Activated T-helper 2 cell treated with anti-CD3 and anti-CD28 coated beads, Interferon-gamma antibody, Interleukin-2, Interleukin-4, amounts not matched to agents 10 μg/mL and 5 μg/mL and 100 μg/mL, durations not matched to agents 14 hours and 24 hours and 36 hours (primary cell): ENCODE measurements at places on chromosomes 2 and 18. TPM values are rescaled to one million over a fixed set of nuclear protein-coding genes. Genes with fewer than 3 reads are reported as not detected.

- no peak overlapping the region for H3K27ac ChIP-seq
- no peak for DNase-seq
- H3K4me1 ChIP-seq = no peaks in the 10 kb centered on the region
- no peak overlapping the region for H3K4me3 ChIP-seq
- no peaks in the 10 kb centered on the region for H3K36me3 ChIP-seq
Observed at GRCh38 chr2:192957425-192957824, 762.7 kb upstream of the TMEFF2 start.

GRCh38 chr2:10047616-10048500, 4.5 kb downstream of the KLF11 start:
- H3K27ac ChIP-seq = no peak overlapping the region
- no peak for DNase-seq
- H3K4me1 ChIP-seq = peaks cover 13% of the 10 kb centered on the region
- H3K27me3 ChIP-seq = no peaks in the 10 kb centered on the region
- peaks cover 18% of the 10 kb centered on the region for H3K36me3 ChIP-seq

- H3K36me3 ChIP-seq = peaks cover 76% of the 10 kb centered on the region
- no peaks in the 10 kb centered on the region for H3K27me3 ChIP-seq
- peaks cover 95% of the 10 kb centered on the region for H3K4me1 ChIP-seq
- H3K27ac ChIP-seq = peak overlapping the region; percentile 94
- H3K4me3 ChIP-seq = peak overlapping the region; percentile 41
Observed at GRCh38 chr18:77068321-77069312, 64.0 kb downstream of the MBP start.

GRCh38 chr18:33495278-33495677, 54.8 kb upstream of the CCDC178 start:
- DNase-seq = no peak
- H3K27ac ChIP-seq = no peak overlapping the region
- H3K4me3 ChIP-seq = no peak overlapping the region
- H3K36me3 ChIP-seq = no peaks in the 10 kb centered on the region
- no peaks in the 10 kb centered on the region for H3K4me1 ChIP-seq

DNA sequence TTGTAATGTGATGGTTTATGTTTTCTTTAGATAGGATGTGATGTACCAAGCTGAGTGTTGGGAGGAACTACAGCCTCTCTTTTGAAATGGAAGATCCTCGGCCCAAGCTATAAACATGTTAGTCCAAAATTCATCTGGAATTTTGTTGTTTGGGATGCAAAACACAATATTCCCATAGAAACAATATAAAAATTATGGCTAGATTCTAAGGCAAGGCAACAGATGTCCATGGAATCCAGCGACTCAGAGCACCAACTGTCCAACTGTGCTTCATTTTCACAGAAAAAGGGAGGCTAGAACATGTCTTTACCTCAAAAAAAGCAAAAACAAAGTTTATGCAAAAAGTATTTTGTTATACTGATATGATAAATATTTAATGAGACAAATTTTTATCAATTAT, 52.4 kb upstream of the ATP8B1 start:
- H3K27ac ChIP-seq = no peak overlapping the region
- no peaks in the 10 kb centered on the region for H3K4me1 ChIP-seq
- H3K36me3 ChIP-seq = no peaks in the 10 kb centered on the region
- H3K4me3 ChIP-seq = no peak overlapping the region
- H3K27me3 ChIP-seq = peaks cover 1% of the 10 kb centered on the region
- DNase-seq = no peak

DNA sequence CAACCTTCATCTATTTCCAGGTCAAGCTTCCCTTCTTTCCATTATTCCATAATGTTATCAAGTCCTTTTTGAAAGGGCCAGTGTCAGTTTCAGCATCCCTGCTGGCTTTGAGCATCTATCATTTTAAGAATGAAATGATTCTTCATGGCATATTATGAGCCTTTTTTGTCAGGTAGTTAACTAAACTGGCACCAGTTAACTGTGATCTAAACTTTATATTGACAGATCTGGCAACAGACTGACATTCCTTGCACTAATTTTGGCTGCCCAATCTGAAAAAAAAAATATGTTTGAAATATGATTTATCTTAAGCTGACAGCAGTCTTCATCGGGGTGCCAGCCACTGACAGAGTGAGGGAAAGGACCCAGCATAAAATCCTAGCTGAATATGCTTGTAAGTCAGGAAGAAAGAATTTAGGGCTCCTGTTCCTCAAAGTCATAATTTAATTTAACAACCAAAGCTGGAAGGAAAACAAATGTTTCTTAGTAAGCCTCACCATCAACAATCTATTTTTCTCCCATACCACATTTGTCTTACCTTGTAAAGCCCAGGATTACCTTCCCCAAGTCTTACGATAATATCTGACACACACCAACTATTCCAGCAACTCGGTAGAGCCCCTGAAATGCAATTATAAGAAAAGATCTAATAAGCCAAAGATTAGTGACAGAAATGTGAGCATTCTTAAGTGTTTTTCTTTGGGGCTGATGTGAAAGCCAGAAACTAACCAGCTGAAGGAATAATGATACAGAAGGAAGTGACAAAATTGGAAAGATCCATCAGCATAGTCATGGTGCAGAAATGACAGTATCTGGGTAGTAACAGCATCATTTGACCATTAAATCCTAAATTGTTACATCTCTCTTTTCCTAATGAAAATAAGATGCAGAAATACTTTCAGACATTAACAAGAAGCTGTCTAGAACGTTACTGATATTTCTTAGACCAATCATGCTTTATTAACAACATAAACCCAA, 228.1 kb downstream of the RBM43 start:
- no peak for DNase-seq
- no peak overlapping the region for H3K27ac ChIP-seq
- no peaks in the 10 kb centered on the region for H3K4me1 ChIP-seq
- no peaks in the 10 kb centered on the region for H3K36me3 ChIP-seq

- no peaks in the 10 kb centered on the region for H3K4me1 ChIP-seq
- no peaks in the 10 kb centered on the region for H3K27me3 ChIP-seq
- DNase-seq = no peak
Observed at GRCh38 chr2:116378786-116379185, 1435.7 kb upstream of the DDX18 start.

- H3K27me3 ChIP-seq = no peaks in the 10 kb centered on the region
- no peak overlapping the region for H3K27ac ChIP-seq
- peaks cover 11% of the 10 kb centered on the region for H3K36me3 ChIP-seq
- H3K4me1 ChIP-seq = peaks cover 5% of the 10 kb centered on the region
Observed at GRCh38 chr2:113208396-113208795, 34.6 kb downstream of the PSD4 start.

DNA sequence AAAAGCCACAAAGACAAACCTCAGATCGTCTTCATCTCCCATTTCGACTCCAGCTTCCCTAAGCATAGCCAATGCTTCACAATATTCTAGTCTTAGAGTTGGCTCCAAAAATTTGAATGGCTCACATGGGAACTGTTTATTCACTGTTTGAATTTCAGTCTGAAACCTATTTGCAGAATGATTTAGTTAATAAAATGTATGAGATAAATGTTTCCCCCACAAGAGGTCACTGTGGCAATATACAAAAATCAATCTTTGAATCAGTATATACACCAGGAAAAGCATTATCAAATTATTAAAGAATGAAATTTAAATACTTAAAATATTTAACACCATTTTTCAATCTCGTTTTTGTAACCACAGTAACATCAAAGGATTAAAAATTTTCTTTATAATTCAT, 40.0 kb upstream of the MCM6 start:
- no peak overlapping the region for H3K4me3 ChIP-seq
- H3K27ac ChIP-seq = no peak overlapping the region
- no peaks in the 10 kb centered on the region for H3K27me3 ChIP-seq
- DNase-seq = no peak

DNA sequence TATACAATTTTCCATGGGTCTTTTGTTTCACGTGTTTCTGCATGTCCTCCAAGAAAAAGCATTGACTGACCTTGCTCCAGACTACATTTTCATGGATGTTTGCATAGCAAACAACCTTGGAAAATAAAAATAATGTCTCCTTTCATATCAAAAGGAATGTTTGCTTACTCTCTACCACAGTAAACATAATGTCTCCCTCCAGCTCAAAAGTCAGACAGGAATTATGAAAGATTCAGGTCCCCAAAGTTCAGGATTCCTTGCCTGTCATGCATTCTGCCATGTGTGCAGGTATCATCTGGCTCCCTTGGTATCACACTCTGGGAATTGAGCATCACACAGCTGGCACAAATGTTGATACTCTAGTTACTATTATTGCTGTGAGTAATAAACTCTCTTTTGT, 103.1 kb upstream of the ZC3H15 start:
- H3K27me3 ChIP-seq = no peaks in the 10 kb centered on the region
- H3K4me3 ChIP-seq = no peak overlapping the region
- no peaks in the 10 kb centered on the region for H3K4me1 ChIP-seq
- DNase-seq = no peak
- no peaks in the 10 kb centered on the region for H3K36me3 ChIP-seq

GRCh38 chr2:190587106-190587505, 52.6 kb upstream of the NEMP2 start:
- H3K4me3 ChIP-seq = no peak overlapping the region
- peaks cover 8% of the 10 kb centered on the region for H3K4me1 ChIP-seq
- no peak overlapping the region for H3K27ac ChIP-seq

DNA sequence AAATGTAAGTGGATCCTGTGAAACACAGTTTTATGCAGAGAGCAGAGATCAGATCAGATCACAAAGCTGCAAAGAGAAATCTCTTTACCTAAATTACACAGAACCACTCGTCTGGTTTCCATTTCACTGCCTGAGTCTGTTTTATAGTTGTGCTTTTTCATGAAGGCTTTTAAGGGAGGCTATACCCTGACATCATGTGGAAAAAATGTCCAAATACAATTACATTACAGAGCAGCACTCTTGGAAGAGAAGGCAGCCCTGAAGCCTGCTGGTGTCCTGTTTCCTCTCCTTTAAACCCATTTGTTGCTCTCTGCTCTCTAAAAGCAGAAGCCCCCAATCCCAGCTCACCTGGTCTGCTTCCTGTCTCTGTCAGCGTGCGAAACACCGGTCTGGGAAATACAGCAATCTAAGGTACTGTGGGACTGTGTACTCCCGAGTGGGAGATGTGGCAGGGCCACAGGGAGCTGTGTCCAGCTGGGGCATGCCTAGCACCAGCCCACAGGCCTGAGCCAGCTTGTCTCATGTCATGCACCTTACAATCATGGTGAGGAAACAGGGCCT, 24.8 kb upstream of the ZFP36L2 start:
- DNase-seq = no peak
- peaks cover 5% of the 10 kb centered on the region for H3K36me3 ChIP-seq
- H3K4me3 ChIP-seq = no peak overlapping the region
- no peak overlapping the region for H3K27ac ChIP-seq
- peaks cover 3% of the 10 kb centered on the region for H3K4me1 ChIP-seq

DNA sequence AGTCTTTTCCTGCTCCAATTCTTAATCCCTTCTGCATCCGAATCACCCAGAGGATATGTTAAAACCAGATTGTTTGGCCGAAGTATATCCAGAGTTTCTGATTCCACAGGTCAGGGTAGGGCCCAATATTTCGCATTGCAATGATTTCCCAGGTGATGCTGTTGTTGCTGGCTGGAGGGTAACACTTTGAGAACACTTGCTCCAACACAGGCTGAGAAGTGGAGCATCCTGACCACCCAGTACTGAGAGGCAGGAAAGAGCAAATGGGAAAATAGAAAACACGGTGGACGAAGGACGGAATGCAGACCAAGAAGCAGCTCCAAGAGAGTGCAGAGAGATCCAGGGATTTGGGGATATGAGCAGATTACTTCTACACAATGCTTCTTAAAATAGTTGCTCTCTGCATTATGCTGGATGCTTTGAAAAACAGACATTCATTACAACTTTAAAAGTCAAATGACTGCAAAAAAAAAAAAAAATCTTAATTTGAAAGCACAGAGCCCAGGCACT, 362.2 kb upstream of the SLC14A2 start:
- H3K4me1 ChIP-seq = no peaks in the 10 kb centered on the region
- H3K36me3 ChIP-seq = no peaks in the 10 kb centered on the region
- no peak overlapping the region for H3K27ac ChIP-seq
- H3K4me3 ChIP-seq = no peak overlapping the region
- peaks cover 8% of the 10 kb centered on the region for H3K27me3 ChIP-seq

DNA sequence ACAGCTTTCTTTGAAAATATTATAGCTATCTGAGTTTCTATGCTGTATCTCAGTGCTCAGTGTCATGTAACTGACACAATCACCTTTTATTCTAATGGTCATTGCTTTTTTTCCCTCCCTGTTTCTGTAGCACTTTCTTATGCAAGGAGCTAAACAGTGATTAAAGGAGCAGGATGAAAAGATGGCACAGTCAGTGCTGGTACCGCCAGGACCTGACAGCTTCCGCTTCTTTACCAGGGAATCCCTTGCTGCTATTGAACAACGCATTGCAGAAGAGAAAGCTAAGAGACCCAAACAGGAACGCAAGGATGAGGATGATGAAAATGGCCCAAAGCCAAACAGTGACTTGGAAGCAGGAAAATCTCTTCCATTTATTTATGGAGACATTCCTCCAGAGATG, 56.4 kb downstream of the SCN2A start:
- H3K36me3 ChIP-seq = no peaks in the 10 kb centered on the region
- DNase-seq = no peak
- H3K4me3 ChIP-seq = no peak overlapping the region
- H3K27me3 ChIP-seq = peaks cover 7% of the 10 kb centered on the region
- no peak overlapping the region for H3K27ac ChIP-seq

DNA sequence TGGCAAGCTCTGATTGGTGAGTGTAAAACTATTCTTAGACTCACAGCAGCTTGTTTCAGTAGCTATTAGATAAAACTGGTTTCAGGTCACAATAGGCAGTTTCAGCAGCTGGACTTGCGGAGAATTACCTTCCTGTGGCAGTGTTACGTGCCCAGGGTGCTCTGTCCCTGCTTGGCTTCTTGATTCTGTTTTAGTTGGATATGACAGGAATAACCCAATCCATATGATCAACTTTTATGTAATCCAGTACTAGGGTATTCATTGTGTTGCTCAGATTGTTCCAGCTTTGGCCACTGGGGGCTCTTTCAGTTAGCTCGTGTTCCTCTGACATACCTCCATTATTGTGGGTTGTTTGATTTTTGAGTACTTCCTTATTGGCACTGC, 43.1 kb downstream of the INPP4A start:
- no peak overlapping the region for H3K27ac ChIP-seq
- peaks cover 25% of the 10 kb centered on the region for H3K36me3 ChIP-seq
- peaks cover 63% of the 10 kb centered on the region for H3K4me1 ChIP-seq

DNA sequence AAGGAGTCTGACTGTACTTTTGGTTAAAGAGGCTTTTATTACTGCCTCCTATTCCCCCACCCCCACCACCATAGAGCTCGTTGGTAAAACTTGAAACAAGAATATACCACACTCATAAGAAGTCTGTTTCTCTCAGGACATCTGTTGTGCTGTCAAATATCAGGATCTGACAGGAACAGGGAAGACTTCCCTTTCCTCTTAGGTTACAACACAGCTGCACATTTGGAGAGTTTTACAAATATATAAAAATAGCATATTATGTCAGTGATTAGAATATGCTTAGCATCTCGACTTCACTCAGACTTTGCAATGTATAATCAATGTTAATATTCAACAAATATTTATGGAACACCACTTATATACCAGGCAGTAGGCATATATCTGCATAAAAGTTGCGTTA, 439.6 kb upstream of the REG3G start:
- H3K4me1 ChIP-seq = no peaks in the 10 kb centered on the region
- no peak overlapping the region for H3K27ac ChIP-seq
- DNase-seq = no peak
- H3K27me3 ChIP-seq = no peaks in the 10 kb centered on the region

GRCh38 chr18:10660179-10660884, 134.5 kb downstream of the NAPG start:
- H3K4me1 ChIP-seq = no peaks in the 10 kb centered on the region
- DNase-seq = no peak

Gene ANKRD36
- 44.0 and 47.5 TPM in 2 replicates for total RNA-seq

Gene FOXD4L1
- 0.14 and 0.30 TPM in 2 replicates for total RNA-seq

Gene RSAD2
- total RNA-seq = 2.0 and 2.2 TPM in 2 replicates

Gene GYPC
- total RNA-seq = 119 and 128 TPM in 2 replicates

Gene MOCOS
- 0.16 and 0.25 TPM in 2 replicates for total RNA-seq

Gene SERPINB4
- total RNA-seq = not detected in 2 replicates

Gene EIF2AK3
- total RNA-seq = 20.0 and 22.5 TPM in 2 replicates

Gene DCDC2C
- not detected in 2 replicates for total RNA-seq

Gene GALR1
- total RNA-seq = not detected in 2 replicates

Gene KIF1A
- total RNA-seq = 0.97 and 2.2 TPM in 2 replicates

Gene DNAJC5G
- total RNA-seq = not detected in 2 replicates

Gene YWHAQ
- total RNA-seq = 334 and 339 TPM in 2 replicates
